ENCODE measurements at places on chromosomes 16 and 17.

DNA sequence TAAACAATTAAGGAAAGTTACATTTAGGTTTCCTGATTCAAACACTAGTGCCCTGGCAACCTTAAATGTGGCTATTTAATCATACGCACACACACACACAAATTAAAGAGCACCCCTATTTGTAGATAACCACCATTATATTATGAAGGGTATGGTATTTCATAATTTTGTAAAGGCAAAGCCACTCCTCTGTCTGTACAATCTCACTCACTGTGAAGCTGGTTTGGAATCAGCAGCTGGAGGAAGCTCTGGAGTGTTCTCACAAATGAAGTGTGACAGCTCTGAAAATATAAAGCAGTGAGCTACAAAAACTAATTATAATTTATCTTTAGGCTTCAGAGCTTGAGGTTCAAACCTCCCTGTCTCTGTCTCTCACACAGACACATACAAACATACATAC is 57.9 kb upstream of the KCNJ16 start:
- no peak for DNase-seq

GRCh38 chr17:50928646-50929045 is 62.5 kb upstream of the TOB1 start:
- DNase-seq = no peak

DNA sequence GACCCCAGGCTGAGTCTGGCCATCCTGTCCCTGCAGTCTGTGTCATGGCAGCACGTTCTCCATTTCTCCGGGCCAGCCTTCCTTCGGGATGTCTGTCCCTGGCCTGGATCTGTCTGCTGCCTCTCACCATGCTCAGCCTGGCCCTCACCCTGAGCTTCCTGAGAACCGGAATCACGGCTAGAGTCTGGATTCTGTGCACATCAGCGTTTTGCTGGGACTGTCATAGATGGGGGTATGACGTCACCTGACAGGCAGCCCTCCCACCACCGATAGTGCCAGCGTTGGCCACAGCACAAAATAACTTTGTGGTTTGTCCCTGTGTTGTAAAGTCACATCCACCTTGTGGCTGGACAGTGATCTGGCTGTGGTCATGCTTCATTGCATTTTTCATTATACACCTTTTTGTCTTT is 59.2 kb downstream of the B9D1 start:
- no peak for DNase-seq

GRCh38 chr16:3007059-3007956 is 5.4 kb upstream of the CLDN9 start:
- DNase-seq = no peak

DNA sequence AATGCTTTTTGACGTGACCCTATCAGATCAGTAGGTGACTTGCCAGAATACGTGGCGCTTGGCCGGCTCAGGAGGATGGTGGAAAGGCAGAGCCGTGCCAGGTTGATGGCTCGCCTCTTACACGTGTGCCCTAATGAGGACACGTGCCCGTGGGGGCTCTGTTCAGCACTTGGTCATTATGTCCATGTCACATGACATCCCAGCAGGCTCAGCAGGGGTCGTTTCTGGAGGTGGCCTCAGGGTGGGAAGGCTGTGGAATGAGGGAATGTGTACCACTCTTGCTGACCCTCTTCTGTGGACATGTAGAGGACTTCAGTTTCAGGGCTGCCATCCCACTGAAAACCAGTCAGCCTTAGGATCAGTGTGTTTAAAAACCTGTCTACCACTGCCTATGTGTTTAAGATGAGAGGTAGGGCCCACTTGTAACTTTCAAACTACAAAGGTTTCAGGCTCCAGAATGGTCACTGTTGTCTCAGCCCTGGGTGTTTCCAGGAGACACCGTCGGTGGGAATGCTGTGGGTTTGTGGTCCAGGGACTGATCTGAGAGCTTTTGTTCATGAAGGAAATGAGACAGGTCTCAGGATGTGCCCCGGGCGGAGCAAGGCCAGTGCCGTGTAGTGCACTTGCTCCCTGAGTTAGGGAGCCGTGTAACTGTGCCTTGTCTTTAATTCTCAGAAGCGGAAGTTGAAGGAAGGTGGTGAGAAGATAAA is 12.1 kb downstream of the UBN1 start:
- no peak for DNase-seq

DNA sequence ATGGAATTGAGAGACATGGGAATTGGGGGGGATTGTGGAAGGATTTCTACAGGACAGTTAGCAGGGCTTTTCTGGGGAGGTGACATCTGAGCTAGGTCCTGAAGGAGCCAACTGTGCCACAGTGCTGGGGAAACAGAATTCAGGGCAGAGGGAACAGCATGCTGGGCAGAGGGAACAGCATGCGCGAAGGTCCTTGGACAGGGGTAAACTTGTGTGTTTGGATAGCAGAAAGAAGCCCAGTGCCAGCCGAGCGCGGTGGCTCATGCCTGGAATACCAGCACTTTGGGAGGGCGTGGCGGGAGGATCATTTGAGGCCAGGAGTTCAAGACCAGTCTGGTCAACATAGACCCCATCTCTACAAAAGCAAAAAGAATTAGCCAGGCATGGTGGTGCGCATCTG is 3.8 kb downstream of the STX1B start:
- DNase-seq = no peak

DNA sequence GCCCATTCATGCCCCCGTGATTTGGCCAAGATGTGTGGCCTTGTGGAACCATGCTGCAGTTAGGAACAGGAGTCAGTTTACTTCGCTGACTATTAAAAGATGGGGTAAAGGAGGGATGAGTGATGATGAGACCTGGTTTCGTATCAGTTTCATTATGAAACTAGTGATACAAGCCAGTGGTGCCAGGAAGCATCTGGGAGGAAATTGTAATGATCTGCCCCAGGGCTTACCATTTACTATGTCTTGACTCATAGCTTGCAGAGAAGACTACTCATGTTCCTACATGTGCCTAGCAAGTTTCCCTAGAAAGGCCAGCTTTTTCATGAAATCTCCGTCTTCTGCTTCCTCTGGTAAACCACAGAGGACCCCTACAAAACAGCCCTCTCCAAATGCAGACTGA is 23.2 kb downstream of the CDH3 start:
- DNase-seq = peak; percentile 26

GRCh38 chr17:46964315-46965265 is 14.5 kb downstream of the RPRML start:
- DNase-seq = no peak

DNA sequence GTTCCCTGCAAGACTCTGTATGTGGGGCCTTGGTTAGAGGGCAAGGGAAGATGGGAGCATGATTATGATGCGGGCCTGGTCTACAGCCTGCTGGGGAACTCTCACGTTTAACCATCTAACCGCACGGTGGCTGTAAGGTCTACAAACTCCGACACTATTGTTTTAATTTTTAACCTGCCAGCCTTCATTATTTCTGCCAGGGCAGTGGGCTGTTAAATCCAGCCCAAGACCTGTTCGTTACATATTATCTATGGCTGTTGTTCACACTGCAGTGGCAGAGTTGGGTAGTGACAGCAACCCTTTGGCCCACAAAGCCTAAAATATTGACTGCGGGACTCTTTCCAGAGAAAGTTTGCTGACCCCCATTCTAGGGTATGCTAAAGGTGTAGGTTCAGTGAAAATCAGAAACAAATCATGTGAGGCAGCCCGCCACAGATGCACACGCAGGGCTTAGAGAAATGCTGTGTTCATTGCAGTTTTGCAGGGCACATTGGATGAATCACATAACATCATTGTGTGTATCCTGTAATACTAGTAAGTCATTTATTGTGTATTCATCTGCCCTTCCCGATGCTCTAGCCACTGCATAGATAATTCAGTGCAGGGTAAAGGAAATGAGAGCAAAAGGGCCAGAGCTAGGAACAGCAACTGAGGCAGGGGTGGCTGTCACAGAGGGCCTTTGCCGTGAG is 14.3 kb downstream of the SNX29 start:
- DNase-seq = no peak

- peak; percentile 36 for DNase-seq
These were observed 48.8 kb downstream of the SDK2 start for GRCh38 chr17:73595479-73595878.

- DNase-seq = peak; percentile 57
These were observed 48.7 kb upstream of the AMZ2 start for GRCh38 chr17:68198931-68199836.

DNA sequence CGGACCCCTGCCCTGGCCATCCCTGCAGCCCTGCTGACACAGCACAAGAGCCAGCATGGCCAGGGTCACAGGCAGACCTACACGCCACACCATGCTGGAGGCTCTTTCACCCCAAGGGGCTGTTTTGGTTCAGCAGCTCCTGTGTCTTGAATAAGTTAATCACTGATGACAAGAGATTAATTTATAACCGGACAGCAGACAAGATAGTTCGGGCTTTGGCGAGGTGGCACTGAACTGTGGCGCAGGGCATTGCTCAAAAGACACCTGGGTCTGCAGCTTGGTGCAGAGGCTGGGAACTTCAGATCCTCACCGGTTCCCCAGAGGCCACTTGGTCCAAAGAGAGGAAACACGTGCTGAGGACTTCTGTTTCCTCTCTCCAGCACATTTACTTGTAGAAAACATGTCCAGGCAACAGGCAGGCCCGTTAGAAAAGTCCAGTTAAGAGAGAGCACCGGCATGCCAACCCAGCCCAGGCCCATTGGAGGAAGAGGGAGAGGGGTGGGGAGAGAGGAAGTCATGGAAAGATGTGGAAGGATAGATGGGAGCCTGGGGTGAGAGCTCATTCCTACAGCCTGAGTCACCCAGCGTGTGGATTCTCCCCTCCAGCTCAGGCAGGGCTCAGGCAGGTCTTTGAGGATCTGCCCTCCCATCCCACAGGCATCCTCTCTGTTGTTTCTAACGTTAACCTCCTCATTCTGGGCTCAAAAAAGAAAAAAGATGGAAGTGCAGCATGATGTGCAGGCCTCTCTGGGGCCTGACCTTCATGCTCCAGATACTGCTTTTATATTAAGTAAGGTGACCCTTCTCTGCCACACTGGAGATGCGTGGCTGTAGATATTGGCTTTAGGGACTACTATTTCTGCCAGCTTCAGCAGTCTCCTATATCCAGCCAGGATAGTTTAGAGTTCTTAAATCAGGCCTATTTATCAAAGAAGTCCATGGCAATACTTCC is 80.0 kb upstream of the HNF1B start:
- DNase-seq = no peak

DNA sequence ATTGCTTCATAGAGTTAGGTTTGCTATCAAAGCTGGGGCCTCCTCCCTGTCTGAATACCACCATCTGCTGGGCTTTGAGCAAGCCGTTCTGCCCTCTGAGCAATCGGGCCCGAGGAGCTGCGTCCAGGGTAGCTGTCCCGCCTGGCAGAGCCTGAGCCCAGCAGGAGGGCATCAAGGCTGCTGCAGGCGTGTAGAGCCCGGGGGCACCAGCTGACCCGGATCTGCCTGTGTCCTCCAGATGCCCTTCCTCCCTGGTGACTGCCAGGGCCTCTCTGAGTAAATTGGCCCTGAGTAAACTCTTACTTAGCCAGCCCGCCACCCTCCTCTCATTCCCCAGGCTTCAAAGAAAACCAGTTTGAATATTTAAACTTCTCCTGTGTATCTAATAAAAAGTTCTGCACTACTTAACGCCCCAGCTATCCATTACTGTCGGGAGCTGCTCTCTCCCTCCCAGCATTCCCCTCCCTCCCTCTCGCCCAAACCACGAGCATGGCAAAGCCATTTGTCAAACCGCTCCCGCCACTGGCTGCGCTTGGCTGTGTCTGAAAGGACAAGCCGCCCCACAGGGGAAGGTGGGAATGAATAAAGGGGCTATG is 16.4 kb downstream of the CDK5RAP3 start:
- DNase-seq = no peak

GRCh38 chr17:27760069-27760885 is 40.1 kb downstream of the NOS2 start:
- DNase-seq = peak; percentile 73

DNA sequence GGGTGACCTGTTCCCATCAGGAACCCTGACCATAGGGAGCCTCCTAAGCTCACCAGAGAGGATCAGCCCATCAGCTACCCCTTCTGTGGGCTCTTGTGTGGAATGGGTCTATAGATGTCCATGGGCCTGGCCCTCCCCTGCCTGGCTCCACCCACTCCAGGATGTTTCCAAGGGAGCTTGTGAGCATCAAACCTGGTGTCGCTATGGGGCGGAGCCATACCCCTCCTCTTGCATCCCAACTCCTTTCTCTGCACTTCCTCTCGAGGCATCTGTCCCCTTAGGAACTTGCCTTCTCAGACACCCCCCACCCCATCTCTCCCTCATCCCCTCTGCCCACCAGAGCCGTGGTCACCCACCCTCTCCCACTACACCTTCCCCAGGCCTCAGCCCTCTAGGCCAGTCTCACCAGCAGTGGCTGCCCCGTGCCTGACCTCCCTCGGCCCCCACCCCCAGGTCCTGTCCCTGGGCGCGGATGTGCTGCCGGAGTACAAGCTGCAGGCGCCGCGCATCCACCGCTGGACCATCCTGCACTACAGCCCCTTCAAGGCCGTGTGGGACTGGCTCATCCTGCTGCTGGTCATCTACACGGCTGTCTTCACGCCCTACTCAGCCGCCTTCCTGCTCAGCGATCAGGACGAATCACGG is 10.4 kb downstream of the KCNH6 start:
- no peak for DNase-seq

- peak; percentile 87 for DNase-seq
These were observed 26.4 kb upstream of the HLF start for GRCh38 chr17:55238179-55238930.

GRCh38 chr17:55478971-55479370 is 32.3 kb downstream of the SMIM36 start:
- no peak for DNase-seq

DNA sequence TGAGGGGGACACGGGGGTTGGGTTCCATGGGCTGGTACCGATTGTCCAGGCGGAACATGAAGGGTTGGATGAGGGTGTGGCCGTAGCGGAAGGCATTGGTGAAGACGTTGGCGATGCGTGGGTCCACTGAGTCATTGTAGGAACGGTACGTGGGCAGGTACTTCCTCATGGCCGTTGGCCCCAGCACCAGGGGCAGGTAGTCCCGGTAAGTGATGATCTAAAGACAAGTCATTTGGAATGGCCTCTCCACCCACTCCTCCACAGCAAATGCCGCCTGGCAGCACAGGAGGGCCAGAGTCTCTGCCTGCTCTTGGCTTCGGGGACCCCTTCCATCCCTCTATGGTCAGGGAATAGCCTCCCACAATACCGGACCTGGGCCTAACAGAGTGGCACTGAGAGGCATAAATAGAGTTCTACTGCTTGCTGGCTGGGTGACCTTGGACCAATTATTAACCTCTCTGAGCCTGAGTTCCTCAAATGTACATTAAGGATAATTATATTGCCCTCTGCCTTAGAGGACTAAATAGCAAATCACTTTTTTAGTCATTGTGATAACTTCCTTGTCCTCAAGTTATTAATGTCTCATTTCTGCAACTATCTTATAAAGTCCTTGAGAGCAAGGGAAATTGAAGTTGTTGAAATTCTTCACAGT is 7.2 kb downstream of the MPO start:
- DNase-seq = no peak

DNA sequence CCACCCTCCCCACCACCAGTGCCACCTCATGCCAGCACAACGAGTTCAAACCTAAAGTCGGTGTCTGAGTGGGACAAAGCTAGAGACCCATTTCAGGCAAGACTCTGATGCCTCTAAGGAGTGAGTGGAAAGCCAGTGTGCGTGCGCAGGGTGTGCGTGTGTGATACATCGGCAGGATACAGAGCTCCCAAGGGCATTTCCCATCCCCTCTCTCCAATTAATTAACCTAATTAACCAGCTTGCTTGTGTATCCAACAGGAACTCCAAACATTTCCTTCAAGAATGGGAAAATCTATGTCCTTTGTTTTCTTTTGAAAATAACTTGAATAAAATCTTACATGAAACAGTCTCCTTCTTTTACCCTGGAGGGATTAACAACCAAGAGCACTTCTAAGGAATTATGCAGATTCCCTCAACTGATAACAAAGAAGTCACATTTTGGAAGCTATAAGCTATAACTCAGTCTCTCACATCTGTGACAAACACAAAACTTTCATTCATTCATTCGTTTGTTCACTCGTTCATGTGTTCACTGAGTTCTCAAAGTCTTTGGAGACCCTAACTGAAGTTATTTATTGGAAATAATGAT is 9.9 kb downstream of the ATPAF2 start:
- no peak for DNase-seq

All from activated CD4-positive, alpha-beta memory T cell treated with anti-CD3 and anti-CD28 coated beads, Interleukin-2, amount 10 ng/mL, durations not matched to agents 7 days and 5 days (primary cell).